ENCODE measurements at places on chromosomes 5 and 9. TPM values are rescaled to one million over a fixed set of nuclear protein-coding genes. Genes with fewer than 3 reads are reported as not detected.
A peak's percentile ranks its signal among the peaks of the same experiment; 100 is the strongest.

SPATA9 gene
- total RNA-seq = not detected

GLIPR2 gene
- 7.3 TPM for total RNA-seq

IL33 gene
- total RNA-seq = not detected

KIF12 gene
- 176 TPM for total RNA-seq

DNA sequence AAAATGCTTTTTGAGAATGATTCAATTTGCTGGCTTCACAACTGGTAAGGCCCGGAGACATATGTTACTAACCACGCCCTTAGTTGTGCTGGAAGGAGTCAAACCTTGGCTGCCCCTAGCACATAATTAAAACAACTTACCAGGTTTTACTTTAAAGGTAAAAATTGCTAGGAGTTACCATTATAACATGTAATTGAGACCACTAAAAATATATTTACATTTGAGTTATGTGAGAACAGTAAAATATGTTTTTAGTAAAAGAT lies 435.6 kb upstream of the CDH9 start:
- H3K27me3 ChIP-seq = no peaks in the 10 kb centered on the region
- DNase-seq = no peak
- H3K4me1 ChIP-seq = peaks cover 3% of the 10 kb centered on the region
- peak overlapping the region; percentile 98 for H3K27ac ChIP-seq
- H3K4me3 ChIP-seq = peak overlapping the region; percentile 94
- H3K36me3 ChIP-seq = peaks cover 37% of the 10 kb centered on the region

GRCh38 chr9:34628656-34629490 lies at the start of gene ARID3C:
Gene ARID3C, minus strand, starts transcription at chr9:34629066. Its CDS starts 1,052 bp downstream, at chr9:34628014.
- peaks cover under 1% of the 10 kb centered on the region for H3K36me3 ChIP-seq
- DNase-seq = peak; percentile 50
- H3K27ac ChIP-seq = peak within 1 kb of the TSS; percentile 75
- H3K27me3 ChIP-seq = peaks cover 37% of the 10 kb centered on the region
- peaks cover 34% of the 10 kb centered on the region for H3K4me1 ChIP-seq

- no peaks in the 10 kb centered on the region for H3K4me1 ChIP-seq
- H3K4me3 ChIP-seq = no peak overlapping the region
- H3K36me3 ChIP-seq = no peaks in the 10 kb centered on the region
Observed at GRCh38 chr5:2874099-2874498, 122.6 kb upstream of the IRX2 start.

DNA sequence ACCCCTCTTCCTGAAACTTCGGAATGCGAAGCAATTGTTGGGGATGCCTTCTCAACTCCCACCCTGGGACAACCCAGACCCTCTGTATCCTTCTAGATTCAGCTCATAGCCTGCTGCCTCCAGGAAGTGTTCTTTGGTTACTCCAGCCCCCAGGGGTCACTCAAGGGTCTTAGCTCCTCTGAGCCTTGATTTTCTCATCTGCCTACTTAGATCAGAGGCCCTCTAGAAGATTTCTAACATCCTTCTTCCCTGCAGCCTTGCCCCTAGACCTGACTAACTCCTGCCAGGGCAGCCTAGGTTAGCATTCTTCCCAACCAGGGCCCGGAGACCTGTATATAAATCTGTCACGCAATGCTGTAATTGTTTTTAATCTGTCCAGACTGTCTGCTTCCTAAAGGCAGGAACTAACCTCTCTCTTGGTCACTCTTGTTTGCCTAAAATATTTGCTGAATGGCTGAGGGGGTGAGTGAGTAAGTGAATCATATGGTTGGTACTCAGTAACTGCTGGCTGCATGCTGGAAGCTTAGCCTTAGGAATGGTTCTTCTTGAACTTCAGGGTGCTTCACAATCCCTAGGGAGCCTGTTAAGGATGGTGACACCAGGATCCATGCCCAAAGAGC lies 8.2 kb downstream of the GALNT10 start:
- no peak overlapping the region for H3K27ac ChIP-seq
- no peak overlapping the region for H3K4me3 ChIP-seq
- H3K4me1 ChIP-seq = peaks cover 25% of the 10 kb centered on the region
- no peak for DNase-seq
- no peaks in the 10 kb centered on the region for H3K27me3 ChIP-seq
- no peaks in the 10 kb centered on the region for H3K36me3 ChIP-seq

DNA sequence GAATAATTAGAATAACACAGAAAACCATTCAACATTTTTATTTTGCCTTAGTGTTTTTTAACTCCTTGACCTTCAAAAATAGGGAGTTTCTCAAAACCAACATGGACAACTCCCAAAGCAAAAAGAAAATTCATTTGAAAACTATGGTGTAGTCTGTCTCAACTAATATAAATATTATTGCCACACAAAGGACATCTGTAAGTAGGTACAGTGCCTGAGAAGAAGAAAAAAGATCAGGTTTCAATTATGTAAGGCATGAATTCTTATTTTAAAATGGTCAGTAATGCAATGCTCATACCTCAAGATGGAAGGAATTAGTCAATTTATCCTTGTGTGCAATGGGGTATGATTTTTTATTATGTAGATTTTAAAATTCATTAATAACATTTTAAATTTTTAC lies 109.6 kb upstream of the CNTLN start:
- H3K4me1 ChIP-seq = no peaks in the 10 kb centered on the region
- no peak for DNase-seq
- H3K27ac ChIP-seq = no peak overlapping the region
- H3K36me3 ChIP-seq = no peaks in the 10 kb centered on the region

- no peak for DNase-seq
- H3K4me1 ChIP-seq = peaks cover 24% of the 10 kb centered on the region
- no peak overlapping the region for H3K4me3 ChIP-seq
- no peak overlapping the region for H3K27ac ChIP-seq
Observed at GRCh38 chr5:173872957-173873305, 15.2 kb upstream of the CPEB4 start.

DNA sequence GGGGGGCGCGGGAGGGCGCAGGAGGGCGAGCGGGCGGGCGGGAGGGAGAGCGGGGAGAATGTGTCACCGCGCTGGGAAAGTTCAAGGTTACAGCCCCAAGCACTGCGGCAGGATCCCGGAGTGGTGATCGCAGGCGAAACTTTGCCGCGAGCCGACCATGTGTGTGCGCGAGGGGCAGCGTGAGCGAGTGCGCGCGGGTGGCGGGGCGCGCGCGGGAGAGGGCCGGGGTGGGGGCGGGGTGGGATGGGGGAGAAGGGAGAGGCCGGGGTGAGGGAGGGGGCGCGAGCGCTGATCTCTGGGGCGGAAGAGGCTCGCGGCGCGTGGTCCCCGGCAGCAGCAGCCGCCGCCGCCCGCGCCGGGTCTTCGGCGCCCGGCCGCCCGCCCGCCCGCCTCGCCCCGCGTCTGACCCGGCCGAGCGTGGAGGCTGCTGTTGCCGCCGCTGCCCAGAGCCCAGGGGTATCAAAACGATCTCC lies at the start of gene NFIB:
TSS of gene NFIB (minus strand) at position 191 of the 473 bp plus-strand sequence. CDS start 630 bp downstream, outside the sequence.
- peak within 1 kb of the TSS; percentile 99 for H3K27ac ChIP-seq
- peak; percentile 37 for DNase-seq
- peaks cover 24% of the 10 kb centered on the region for H3K4me1 ChIP-seq
- H3K4me3 ChIP-seq = peak within 1 kb of the TSS; percentile 96

DNA sequence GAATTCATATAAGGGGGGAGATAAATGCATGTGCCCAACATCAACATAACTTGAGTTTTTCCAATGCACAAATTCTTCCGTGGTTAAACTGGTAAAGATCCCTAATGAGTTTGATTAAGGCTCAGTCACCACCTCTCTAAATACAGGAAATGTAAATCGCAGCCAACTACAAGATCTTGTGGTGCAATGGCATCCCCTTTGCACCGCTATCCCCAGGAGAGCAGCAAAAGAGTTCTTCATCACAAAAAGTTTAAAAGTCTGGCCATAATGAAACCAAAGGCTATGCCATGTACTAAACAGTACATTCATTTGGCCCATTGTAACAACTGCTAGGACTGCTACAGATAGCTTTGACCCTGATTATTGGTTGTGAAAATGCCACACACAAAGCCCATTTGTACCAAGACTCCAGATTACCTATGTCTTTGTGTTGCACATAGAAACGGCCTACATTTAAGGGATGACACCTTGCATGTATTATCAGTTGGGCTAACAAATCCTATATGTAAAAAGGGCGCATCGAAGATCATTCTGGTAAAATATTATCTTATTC lies 44.5 kb downstream of the ZNF608 start:
- H3K36me3 ChIP-seq = peaks cover 18% of the 10 kb centered on the region
- H3K27ac ChIP-seq = peak overlapping the region; percentile 85
- DNase-seq = no peak
- H3K4me1 ChIP-seq = peaks cover 92% of the 10 kb centered on the region

GRCh38 chr5:105977163-105977562 lies 1693.6 kb downstream of the EFNA5 start:
- no peak overlapping the region for H3K27ac ChIP-seq
- no peak for DNase-seq
- H3K36me3 ChIP-seq = no peaks in the 10 kb centered on the region
- no peak overlapping the region for H3K4me3 ChIP-seq
- no peaks in the 10 kb centered on the region for H3K27me3 ChIP-seq
- H3K4me1 ChIP-seq = peaks cover 8% of the 10 kb centered on the region

- no peaks in the 10 kb centered on the region for H3K27me3 ChIP-seq
- peaks cover 24% of the 10 kb centered on the region for H3K4me1 ChIP-seq
- no peak for DNase-seq
- H3K27ac ChIP-seq = peak overlapping the region; percentile 78
- H3K4me3 ChIP-seq = no peak overlapping the region
Observed at GRCh38 chr9:2228132-2228531, 213.0 kb downstream of the SMARCA2 start.

GRCh38 chr9:3331801-3332200 lies 194.0 kb downstream of the RFX3 start:
- H3K27me3 ChIP-seq = no peaks in the 10 kb centered on the region
- DNase-seq = no peak
- H3K4me3 ChIP-seq = no peak overlapping the region
- H3K27ac ChIP-seq = no peak overlapping the region
- H3K36me3 ChIP-seq = peaks cover 1% of the 10 kb centered on the region

GRCh38 chr5:157914151-157914788 lies 55.3 kb upstream of the CLINT1 start:
- peak overlapping the region; percentile 31 for H3K27ac ChIP-seq
- H3K4me3 ChIP-seq = no peak overlapping the region
- peaks cover 43% of the 10 kb centered on the region for H3K4me1 ChIP-seq
- H3K27me3 ChIP-seq = peaks cover 1% of the 10 kb centered on the region
- no peak for DNase-seq
- no peaks in the 10 kb centered on the region for H3K36me3 ChIP-seq
